Lung microvascular endothelial cell (primary cell): ENCODE measurements at places on chromosomes 6 and 20. TPM values are rescaled to one million over a fixed set of nuclear protein-coding genes. Genes with fewer than 3 reads are reported as not detected.
A peak's percentile ranks its signal among the peaks of the same experiment; 100 is the strongest.

- DNase-seq, result no peak
Measured at GRCh38 chr6:161360520-161360919, 86.7 kb upstream of the AGPAT4 start.

GRCh38 chr6:169266746-169267591 lies 13.3 kb upstream of the THBS2 start:
- no peak for DNase-seq

DNA sequence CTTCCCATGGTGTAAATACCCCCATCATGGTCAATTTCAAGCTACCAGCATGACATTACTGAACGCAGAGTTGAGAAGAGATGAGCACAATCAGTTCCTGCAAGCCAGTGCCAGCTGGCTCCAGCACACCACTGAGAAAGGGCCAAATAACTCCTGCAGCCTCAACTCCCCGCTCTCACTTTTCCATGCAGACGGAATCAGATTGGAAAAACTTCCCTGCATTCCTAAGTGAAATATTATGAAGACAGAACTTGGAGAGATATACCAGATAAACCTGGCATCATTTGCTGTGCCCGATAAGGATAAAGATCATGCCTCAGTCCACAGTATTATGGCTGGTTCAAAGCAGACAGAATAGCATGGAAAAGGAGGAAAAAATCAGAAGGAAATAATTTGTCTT lies 56.7 kb downstream of the FILIP1 start:
- peak; percentile 46 for DNase-seq

- DNase-seq, result no peak
Measured at GRCh38 chr20:58267389-58268215, 39.1 kb upstream of the ANKRD60 start.

- no peak for DNase-seq
Measured at GRCh38 chr20:33133373-33133941, 34.5 kb upstream of the BPIFA2 start.

- DNase-seq, result no peak
Measured at GRCh38 chr20:2760952-2761305, 39.5 kb downstream of the CPXM1 start.

Gene PNPLA1
- total RNA-seq, result not detected in 2 replicates

- DNase-seq, result no peak
Measured at GRCh38 chr20:5570452-5570851, 179.7 kb upstream of the SHLD1 start.

- DNase-seq, result no peak
Measured at GRCh38 chr6:16711546-16712254, 49.6 kb downstream of the ATXN1 start.

DNA sequence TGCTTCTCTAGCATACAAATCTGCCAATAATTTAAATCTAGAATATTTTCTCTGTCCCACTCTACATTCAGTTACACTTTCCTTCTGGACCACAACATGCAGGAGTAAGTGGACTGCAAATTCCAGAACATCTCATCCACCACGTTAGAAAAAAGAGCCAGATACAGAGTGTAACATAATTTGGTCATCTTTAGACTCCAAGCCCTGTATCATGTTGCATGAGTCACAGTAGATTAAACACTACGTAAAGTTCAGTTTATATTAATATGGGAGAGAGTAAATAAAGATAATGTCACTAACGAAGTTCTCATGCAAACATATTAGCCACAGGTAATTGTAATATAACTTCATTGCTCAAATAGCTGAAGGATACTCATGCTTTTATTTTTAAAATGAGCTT lies 327.0 kb downstream of the C6orf118 start:
- DNase-seq, result no peak

Gene HCRTR2
- total RNA-seq, result not detected in 2 replicates

DNA sequence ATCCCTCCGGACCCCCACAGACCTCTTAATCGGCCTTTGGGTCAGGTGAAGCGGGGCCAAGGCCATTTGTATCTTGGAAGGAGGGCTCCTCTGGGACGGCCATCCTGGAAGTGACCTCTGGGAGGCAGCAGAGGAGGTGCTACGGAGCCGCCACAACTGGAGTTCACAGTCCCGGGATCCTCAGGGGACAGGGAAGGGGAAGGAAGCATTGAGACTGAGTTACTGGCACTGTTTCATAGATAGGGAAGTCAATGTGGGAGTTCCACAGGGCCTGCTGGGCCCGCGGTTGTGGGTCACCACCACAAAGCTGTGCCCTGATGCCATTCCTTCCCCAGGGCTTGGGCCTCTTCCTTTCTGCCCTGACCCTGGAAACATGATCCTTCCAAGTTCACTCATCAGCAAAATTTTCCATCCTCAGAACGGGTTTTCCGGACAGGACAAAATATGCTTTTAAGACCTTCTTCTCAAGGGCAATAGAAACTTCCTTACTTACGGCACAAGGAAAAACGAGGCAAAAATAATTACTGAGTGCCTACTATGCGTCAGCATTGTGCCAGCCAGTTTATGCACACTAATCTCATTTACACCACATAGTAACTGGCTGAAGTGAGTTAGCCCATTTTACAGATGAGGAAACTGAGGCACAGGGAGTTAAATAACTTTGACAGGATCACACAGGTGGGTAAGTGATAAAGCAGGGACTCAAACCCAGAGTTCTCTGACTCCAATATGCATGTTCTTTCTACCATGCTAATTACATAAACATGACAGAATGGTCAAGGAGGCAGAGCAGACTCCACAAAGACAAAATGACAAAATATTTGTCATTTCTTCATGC lies 143.8 kb downstream of the UNC5CL start:
- peak; percentile 37 for DNase-seq

DNA sequence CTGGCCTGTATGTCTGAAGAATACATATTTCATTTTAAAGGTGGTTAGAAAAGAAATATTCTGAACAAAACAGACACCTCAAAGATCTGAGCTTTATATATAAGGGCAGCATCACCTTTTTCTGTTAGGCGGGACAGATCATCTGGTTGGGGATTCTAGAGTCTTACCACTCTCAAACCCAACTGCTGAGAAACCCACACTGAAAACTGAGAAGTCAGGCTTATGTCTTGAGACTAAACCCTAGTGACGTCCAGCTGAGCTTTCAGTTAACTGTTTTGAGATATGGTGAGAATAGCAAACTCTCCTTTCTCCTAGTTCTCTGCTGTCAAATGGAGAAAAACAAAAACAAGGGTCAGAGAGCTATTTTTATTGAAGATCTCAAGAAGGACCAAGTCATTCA lies 63.7 kb upstream of the CCN6 start:
- DNase-seq, result no peak

Gene ARFRP1
- total RNA-seq, result 22.7 and 31.2 TPM in 2 replicates

Gene FOXO3
- 10.2 and 13.9 TPM in 2 replicates for total RNA-seq

Gene OPRL1
- 1.7 and 3.0 TPM in 2 replicates for total RNA-seq

- DNase-seq, result no peak
Measured at GRCh38 chr6:20554326-20554725, 20.1 kb downstream of the CDKAL1 start.

DNA sequence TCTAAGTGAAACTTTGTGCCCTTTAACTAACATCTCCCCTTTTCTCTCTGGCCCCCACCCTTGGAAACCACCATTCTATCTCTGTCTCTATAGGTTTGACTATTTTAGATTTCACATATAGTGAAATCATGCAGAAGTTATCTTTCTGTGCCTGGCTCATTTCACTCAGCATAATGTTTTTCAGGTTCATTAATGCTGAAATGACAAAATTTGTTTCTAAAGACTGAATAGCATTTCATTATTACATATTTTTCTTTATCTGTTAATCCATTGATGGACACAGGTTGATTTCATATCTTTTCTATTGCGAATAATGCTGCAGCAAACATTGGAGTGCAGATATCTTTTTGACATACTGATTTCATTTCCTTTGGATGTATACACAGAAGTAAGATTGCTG lies 30.7 kb downstream of the MEI4 start:
- DNase-seq, result no peak

DNA sequence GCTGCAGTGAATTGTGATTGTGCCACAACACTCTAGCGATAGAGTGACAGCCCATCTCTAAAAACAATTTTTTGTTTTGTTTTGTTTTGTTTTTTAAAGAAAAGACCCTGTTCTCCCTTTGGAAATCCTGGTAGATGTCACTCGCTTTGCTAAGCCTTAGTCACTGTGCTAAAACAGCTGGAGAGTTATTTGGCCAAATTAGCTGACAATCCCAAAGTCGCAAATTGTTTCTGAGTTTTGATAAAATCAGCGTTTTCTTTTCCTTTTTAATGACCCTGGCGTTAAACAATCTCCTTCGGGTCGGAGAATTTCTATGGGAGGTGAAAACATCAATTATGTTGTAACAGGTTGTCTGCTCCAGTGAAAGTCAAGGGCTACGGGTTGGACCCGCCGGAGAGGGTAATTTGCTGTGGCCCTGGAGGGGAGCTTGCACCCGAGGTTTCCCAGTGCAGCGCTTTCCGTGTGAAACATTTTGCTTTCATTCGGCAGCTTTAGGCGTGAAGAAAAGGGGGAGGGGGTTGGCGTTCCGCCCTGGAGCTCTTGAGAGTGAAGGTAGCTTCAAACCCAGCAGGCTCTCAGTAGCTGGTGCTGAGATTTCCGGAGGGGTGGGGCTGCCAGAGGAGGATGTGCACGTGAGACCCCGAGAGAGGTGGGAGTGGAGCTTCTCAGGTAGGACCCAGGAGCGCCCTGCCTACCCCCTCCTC lies 296.6 kb downstream of the PHACTR1 start:
- DNase-seq, result peak; percentile 25

DNA sequence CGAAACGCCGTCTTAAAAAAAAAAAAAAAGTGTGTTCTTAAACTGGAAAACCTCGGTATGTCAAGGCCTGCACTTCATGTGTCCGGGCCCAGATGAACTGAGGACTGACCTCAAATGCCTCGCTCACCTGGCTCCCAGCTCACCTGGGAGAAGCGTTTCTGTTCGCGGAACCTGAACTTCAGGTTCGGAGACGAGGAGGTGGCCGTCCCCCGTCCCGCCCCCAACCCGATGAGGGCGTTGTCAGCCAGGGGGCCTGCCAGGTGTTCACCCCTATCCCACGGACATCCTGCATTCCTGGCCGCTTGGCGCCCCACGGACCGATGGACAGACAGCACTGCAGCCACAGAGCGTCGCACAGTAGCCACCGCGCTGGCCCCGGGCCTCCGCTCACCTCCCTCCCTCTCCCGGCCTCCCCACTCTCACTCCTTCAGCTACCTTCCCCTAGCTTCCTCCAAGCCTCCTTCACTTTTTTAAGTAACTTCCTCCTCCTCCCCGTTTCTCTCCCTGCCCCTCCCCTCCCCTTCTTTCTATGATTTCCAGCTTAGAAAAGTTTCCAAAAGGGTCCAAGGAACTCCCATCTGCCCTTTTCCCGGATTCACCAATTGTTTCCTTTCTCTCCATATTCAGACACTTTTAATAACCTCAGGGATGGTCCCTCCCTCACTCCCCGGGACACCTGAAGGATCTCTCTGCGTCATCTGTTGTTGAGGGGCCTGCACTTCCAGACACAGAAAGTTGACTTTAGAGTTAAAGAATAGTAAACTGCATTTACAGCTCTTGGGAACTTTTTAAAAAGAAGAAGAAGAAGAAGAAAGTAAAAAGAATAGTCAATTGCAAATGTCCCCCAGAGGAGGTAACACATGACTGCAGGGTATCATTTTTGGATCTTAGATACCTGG lies 22.7 kb upstream of the MCM3 start:
- no peak for DNase-seq

Gene MYB
- not detected in 2 replicates for total RNA-seq

DNA sequence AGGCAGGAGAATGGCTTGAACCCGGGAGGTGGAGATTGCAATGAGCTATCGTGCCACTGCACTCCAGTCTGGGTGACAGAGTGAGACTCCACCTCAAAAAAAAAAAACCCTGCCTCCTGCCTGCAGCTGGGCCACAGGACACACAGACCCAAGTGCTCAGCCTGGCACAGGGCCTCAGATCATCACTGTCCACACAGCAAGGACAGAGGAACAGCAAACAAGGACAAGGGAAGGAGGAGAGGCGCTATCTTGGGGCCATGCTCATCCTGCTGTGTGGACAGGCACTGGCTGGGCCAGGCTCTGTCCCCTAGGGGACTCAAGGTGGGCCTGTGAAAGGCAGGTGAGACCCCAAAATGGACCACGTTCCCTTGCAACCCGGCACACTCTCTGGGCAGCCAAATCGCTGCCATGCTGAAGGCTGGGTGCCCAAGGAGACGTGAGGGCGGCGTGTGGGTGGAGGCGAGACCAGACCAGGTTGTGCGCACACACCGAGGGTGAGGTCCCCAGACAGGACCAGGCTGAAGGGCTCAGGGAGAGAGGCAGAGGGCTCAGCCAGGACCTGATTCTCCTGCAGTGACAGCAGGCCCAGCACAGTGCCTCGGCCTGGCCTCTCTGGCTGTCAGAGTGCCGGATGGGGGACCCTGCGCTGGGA lies 9.1 kb downstream of the UCKL1 start:
- DNase-seq, result no peak

Gene MOCS1
- 6.1 and 8.1 TPM in 2 replicates for total RNA-seq

- no peak for DNase-seq
Measured at GRCh38 chr6:99192561-99192960, 156.9 kb downstream of the FAXC start.

Gene RNF182
- total RNA-seq, result under 0.01 and 0.22 TPM in 2 replicates

GRCh38 chr20:11582060-11582459 lies 335.6 kb upstream of the BTBD3 start:
- no peak for DNase-seq

- no peak for DNase-seq
Measured at GRCh38 chr6:159480471-159480870, 212.6 kb downstream of the SOD2 start.

Gene PCNA
- 52.0 and 98.5 TPM in 2 replicates for total RNA-seq

DNA sequence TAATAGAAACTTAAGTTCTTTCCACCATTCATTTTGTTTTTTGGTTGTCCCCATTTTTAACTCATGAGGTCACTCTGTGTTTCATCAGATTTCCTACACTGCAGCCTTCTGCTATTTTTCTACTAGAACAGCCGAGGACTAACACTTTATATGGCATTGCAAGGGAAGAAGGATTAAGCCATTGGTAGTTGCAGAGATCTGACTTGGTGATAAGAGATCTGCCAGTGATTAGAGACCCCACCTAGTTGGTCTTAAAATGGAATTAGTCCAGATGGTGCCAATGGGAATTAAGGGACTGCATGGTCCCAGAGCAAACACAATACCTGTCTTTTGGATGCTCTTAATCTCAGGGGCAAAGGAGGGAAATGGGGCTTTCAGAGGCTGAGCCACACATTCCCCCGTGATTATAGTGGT lies 125.5 kb upstream of the TMEM170B start:
- peak; percentile 46 for DNase-seq

Gene NRSN1
- not detected in 2 replicates for total RNA-seq

DNA sequence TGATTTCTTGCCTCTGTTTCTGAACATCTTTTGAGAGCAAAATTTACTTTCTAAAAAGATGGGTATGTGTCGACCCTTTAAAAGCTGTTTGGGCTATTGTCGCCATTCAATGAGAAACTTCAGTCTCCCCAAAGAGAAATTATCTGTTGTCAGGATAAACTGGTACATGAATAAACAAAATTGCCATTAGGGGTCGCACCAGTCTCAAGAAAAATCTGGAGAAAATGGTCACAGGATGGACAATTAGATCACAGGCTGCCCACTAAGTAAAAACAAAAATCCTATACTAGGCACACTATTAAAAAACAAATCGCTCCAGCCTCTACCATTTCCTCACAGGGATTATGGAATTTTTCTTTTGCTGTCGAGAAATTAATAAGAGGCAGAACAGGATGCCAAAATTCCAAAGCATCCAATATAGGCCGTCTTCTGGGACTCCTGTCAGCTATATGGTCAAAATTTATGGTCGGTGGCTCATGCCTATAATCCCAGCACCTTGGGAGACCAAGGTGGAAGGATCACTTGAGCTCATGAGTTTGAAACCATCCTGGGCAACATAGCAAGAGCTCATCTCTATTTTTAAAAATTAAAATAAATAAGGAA lies 5.5 kb upstream of the HLA-E start:
- peak; percentile 83 for DNase-seq
